Activated CD4-positive, alpha-beta T cell treated with anti-CD3 and anti-CD28 coated beads, Interleukin-2, amount 10 ng/mL, durations not matched to agents 24 days and 14 days (primary cell): ENCODE measurements at places on chromosomes 7 and 10. TPM values are rescaled to one million over a fixed set of nuclear protein-coding genes. Genes with fewer than 3 reads are reported as not detected.

Gene VIPR2
- 1.6 and 1.7 TPM in 2 replicates for total RNA-seq

Gene EVX1
- not detected in 2 replicates for total RNA-seq

Gene SAMD8
- total RNA-seq = 17.7 and 17.9 TPM in 2 replicates

Gene RBM28
- 76.7 and 85.8 TPM in 2 replicates for total RNA-seq

Gene ZSCAN25
- total RNA-seq = 29.4 and 30.0 TPM in 2 replicates

Gene ZNF680
- total RNA-seq = 10.4 and 10.7 TPM in 2 replicates

Gene SYNPO2L
- 0.05 TPM in 1 of 2 replicates, not detected in the other for total RNA-seq

Gene BRAT1
- total RNA-seq = 39.5 and 40.9 TPM in 2 replicates

DNA sequence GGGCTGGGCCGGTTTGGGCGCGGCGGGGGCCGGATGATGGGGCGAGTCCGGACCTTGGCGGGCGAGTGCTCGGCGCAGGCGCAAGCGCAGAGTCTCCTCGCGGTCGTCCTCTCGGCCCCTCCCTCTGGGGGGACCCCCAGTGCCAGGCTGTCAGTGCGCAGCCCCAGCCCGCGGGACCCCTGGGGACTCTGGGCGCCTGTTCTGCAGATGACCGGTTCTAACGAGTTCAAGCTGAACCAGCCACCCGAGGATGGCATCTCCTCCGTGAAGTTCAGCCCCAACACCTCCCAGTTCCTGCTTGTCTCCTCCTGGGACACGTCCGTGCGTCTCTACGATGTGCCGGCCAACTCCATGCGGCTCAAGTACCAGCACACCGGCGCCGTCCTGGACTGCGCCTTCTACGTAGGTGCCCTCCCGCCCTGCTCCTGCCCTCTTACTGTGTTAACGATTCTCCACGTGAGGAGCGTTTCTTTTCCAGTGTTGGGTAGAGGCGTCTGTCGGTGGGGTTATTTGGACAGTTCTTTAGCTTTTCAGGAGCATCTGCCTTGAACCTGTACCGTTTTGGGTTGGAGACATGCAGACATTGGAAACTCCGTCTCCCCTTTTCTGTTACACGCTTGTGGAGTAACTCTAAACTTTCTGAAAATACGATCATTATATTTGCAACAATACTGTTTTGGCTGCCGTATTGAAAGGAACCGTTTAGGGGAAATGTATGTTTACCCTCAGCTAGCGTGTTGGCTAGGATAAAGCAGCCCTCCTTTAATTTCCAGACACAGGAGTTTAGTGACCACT lies 706 bp downstream of the BUB3 start:
- peak; percentile 88 for DNase-seq

- no peak for DNase-seq
These were observed 817.9 kb downstream of the DNAJB9 start for GRCh38 chr7:109387530-109387929.

- DNase-seq = peak; percentile 61
These were observed 39.7 kb upstream of the TEX47 start for GRCh38 chr7:88835147-88835728.

GRCh38 chr10:127145173-127145572 lies 51.2 kb downstream of the INSYN2A start:
- DNase-seq = no peak

DNA sequence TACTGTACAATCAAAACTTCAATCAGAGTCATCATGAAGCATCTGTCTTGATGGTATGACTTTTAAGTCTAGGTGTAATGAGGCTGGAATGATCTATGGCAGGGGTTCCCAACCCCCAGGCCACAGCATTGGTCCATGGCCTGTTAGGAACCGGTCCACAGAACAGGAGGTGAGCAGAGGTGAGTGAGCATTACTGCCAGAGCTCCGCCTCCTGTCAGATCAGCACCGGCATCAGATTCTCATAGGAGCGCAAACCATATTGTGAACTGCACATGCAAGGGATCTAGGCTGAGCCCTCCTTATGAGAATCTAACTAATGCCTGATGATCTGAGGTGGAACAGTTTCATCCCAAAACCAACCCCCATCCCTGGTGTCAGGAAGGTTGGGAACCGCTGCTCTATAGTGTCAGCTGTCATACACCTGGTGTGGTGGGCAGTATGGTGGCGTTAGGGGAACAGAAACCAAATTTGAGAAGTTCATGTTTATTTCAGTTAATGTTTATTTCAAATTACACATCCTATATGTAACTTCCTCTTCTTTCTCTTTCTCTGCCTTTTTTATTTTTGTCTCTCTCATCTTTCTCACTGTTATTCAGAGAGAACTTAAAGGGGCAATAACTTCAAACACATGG lies 432.6 kb downstream of the TNS3 start:
- no peak for DNase-seq

DNA sequence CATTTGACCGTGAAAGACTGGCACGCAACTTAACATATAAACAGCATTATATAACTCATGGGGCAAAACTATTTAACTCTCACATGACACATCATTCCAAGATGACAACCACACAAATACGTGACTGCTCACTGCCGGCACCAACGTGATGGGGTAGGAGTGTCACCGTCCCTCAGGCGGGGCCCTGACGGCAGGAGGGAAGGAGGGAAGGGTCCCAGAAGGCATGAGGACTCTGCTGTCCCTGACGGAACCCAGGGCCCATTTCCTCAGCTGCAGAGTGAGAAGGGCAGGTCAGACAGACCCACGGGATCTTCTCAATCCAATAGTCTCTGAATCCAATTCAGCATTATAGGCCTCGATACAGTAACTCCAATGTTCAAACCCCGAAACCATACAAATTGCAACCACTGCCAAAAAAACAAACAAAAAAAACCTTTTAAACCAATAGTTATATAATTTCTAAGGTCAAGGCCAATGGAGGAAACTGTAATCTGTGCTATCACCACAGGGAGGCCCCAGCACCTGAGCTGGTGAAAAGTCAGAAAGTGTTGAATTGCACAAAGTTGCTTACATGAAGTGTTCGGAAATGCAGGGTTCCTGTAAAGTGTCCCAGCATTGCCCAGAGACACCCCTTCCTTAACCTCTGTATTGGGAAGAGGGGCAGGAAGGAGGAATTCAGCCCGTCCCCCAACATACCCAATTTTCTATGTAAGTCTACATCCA lies 137.4 kb downstream of the TNS3 start:
- no peak for DNase-seq

DNA sequence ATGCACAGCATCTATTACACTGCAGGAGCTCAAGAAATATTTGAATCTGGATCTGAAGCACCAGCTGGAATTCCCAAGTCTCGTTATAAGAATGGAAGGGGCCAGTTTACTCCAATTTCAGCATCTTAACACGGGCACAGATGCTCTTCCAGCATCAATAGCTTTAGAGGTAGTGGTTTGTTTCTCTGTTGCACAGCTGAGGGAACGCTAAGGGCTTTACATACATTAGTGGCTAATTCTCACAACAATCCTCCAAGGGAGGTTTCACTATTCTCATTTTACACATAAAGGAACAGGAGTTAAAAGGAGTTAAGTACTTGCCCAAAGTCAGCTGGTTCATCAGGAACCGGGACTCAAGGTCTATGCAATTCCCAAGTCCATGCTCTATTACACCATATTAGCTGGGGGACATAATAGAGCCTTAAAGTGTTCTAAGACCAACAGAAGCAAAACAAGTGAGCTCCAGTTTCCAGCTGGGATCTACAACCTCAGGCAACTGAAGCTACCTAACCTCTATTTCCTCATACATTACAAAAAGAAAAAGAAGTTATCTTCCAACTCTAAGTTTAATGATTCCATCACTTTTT lies 9.9 kb downstream of the XPNPEP1 start:
- DNase-seq = no peak

- no peak for DNase-seq
These were observed 127.7 kb downstream of the DIP2C start for GRCh38 chr10:561721-562120.
